Peyer's patch (tissue), 4 donors: ENCODE measurements at places on chromosomes 2 and 18. TPM values are rescaled to one million over a fixed set of nuclear protein-coding genes. Genes with fewer than 3 reads are reported as not detected.

PECR gene
- 85.6 TPM for total RNA-seq

NEU2 gene
- total RNA-seq: not detected

SPHKAP gene
- total RNA-seq: not detected

COL4A4 gene
- total RNA-seq: 0.53 TPM

PLCL1 gene
- total RNA-seq: 2.8 TPM

AQP4 gene
- total RNA-seq: 1.5 TPM

- DNase-seq: no peak
Observed at GRCh38 chr18:10499230-10499629, 26.6 kb upstream of the NAPG start.

DNA sequence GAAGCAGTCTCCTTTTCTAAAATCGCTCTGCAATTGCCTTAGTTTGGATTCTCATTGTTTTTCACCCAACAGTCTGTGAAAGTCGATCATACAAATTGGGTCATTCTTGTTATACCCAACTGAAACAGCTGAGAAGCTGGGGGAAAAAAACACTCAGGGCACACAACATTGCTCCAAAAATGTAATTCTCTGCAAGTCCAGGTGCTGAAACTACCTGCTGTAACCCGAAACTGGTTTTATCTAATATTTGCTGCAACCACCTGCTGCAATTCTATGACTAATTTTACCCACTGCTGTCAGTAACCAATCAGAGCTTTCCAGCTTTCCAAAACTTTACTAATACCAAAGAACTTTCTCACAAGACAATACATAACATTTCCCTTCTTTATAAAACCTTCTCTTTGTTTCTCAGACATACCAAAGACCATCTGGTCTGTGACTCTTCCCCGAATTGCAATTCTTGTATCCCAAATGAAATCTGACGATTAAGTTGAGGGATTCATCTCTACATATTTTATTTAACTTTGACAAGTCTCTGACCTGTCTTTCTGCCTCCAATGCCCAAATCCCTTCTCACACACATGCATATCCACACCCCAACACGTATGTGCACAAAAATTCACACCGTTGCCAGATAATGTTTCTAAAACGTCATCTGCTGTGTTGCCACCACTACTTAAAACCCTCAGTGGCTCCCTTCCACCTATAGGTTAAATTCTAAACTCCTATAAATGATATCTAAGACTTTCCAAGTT lies 198.3 kb downstream of the PIEZO2 start:
- DNase-seq: no peak

- DNase-seq: no peak
Observed at GRCh38 chr2:10709290-10709939, 12.0 kb upstream of the ATP6V1C2 start.

GRCh38 chr2:205198140-205198525 lies 484.2 kb upstream of the NRP2 start:
- no peak for DNase-seq

- peak; percentile 27 for DNase-seq
Observed at GRCh38 chr2:11744631-11745394, 1.6 kb upstream of the LPIN1 start.

GRCh38 chr2:238956676-238957075 lies 108.8 kb downstream of the TWIST2 start:
- no peak for DNase-seq

GRCh38 chr2:224211181-224211480 lies 172.0 kb upstream of the SERPINE2 start:
- no peak for DNase-seq

DNA sequence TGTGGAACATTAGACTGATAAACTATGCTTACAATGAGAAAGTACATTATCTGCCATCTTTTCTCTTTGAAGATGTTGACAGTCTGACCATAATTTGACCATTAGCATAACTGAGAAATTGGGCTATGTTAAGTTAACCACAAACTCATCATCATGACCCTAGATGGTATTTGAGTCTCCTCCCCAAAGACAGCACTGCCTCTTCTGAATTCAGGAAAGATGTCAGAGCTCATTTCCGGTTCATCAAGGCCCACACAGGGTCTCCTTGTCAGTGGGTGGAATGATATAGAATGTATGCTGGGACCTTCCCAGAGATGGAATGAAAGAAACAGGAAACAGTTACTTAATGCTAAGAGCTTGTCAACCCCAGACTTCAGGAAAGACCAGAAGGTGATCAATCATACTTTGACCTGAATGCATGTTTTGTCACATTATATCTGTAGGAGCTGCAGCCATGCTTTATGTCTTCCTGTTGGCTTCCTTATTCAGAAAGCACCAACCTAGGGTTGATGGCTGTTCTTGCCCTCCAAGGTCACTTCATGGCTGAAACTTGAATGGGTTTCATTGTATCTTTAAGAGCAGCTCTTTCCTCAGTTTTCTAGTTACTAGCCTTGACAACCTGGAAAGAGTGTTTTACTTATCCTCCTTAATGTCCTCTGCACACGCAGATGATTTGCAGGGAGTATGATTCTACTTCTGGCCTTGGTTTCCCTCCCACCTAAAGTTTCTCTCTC lies 99.1 kb upstream of the NEUROD1 start:
- no peak for DNase-seq

GRCh38 chr2:237350597-237350996 lies 63.4 kb downstream of the COL6A3 start:
- no peak for DNase-seq

DNA sequence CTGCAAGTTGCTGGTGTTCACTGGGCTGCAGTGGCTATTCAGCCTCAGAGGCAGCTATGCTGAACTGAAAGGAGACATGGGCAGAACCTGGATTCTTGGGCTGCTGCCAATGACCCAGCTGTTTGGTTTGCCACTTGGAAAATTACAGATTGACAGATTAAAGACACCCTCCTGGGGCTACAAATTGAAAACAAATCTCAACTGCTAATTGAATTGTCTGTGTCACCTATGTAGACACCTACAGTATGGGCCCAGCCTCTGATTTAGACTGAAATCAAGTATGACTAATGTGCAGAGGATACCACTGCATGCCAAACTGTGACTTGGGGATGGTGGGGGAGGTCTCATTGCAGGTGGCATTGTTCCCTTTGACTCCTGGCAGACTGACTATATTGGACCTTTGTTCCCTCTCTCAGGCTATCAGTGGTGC lies 42.8 kb downstream of the ITSN2 start:
- DNase-seq: no peak

GRCh38 chr2:160060297-160060696 lies 2.1 kb downstream of the PLA2R1 start:
- DNase-seq: no peak

- peak; percentile 66 for DNase-seq
Observed at GRCh38 chr18:79400591-79401381, 5.1 kb downstream of the NFATC1 start.

- DNase-seq: no peak
Observed at GRCh38 chr2:138028538-138028937, 64.3 kb downstream of the HNMT start.

DNA sequence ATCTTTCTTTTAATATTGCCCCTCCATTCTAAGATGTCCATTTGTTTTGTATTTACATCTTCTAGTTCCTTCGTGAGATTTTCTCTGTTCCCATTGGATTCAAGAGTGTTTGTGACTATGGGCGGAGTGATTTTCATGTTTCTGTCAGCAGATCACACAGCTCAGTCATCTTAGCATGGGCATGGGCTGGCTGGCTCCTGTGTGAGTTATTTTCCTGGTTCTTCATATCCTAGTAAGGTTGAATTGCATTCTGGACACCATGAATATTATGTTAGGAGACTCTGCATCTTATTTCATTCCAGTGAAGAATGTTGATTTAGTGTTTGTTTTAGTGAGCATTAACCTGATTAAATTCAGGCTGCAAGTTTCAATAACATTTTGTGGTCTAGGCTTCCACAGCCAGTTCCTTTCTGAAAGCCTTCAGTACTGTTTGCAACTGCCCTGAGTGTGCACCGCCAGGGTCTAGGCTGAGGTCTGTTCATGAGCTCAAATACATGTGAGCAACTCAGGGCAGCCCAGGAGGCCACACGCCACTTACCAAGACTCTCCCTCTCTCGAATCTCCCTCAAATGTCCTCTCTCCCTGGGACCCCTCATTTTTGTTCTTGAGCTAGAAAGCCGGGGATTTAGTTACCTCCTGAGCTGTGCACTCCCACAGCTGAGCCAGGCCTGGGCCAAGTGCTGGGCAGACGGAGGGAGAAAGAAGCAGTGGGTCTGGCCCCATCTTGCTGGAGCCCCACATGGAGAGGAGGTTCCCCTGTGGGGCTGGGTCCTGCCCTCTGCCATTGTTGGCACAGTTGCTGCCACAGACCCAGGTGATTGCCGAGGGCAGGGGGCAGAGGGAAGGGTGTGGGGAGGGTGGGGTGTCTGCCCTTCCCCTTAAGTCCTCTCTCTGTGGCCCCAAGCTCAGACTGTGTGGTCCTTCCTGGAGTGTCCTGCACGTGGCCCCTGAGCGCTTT lies 145.9 kb downstream of the RTP5 start:
- peak; percentile 29 for DNase-seq

GRCh38 chr2:38215993-38216392 lies 140.0 kb upstream of the CYP1B1 start:
- DNase-seq: no peak

DNA sequence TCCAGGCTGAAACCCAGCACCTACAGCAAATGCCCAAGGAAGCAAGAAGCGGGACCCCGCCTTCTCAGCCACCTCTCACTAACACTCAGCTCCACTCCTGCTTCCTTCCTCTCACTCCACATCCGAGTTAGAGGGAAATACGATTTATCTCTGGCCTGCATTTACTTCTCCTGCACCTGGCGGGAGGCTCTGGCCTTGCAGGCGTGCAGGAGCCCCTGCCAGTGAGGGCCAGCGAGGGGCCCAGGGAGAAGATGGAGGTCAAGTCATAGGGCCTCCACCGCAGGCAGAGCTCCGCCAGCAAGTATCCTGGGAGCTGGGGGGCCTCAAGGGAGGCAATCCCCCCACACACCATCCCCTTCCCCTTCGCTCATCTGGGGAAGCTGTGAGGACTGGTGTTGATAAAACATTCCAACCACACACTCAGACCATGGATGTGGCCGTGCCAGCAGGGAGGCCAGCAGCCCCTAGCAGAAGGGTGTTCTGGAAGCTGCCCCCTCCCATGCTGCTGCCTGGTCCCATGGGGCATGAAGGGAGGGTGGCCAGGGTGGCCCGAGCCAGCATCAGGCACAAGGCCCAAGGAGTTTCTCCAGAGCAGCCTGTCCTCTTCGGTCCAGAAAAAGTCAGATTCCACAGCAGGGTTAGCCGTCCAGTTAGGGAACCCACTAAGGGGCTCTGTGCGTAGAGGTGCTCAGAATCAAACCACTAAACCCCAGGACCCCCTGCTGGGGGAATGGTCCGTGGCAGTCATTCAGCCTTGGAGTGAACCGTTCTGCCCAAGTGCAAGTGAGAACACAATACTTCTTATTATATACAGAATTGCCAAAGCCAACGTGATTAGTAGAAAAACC lies 91.2 kb downstream of the HDAC4 start:
- DNase-seq: no peak

DNA sequence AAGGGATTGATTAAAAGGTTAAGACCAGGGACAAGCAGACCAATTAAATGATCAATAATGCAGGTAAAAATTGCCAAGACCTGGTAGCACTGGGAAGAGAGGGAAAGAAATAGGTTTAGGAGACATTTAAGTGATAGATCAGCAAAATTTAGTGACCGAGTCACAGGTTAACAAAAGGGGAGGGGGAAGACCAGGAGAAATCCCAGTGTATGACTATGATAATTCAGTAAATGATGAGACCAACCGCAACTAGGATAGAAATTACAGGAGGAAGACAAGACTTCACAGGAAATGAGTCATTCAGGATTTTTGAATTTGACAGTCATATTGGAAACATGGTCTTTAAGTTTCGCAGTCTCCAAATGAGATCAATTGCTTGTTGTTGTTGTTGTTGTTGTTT lies 62.9 kb downstream of the COBLL1 start:
- no peak for DNase-seq
